ENCODE measurements at places on chromosomes 4 and X.

DNA sequence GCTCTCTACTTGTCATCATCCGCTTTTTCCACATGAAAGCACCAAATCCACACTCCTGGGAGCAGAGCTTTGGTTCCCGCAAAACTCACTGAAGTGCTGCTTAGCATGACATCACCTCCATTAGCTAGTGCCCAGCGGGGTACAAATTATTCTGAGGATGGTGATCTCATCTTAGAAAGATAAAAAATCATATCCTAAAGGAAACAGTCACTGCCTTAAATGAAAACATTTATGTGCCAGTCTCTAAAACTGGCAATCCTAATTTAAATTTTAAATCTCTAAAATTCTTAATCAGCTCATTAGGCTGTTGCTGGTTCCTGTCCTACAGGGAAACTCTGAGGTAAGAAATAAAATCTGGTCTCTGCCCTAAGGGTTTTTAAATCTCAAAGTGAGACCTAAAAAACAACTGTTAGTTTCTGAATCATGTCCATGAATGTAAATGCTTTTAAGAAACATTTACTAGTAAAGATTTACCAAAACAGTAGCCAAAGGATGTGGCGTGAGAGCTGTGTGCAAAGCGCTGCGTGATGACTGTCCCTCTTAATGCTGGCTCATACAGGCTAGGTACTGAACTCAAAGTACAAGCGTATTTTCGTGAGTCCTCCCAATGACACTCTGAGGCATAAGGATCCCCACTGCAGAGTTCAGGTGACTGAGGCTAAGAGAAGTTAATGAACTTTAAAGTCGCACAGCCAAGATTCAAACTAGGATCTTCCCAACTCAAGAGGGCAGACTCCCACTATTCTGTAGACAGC, 4.5 kb downstream of the CASP3 start:
- no peak for DNase-seq

GRCh38 chr4:41366911-41367517, 110.3 kb downstream of the UCHL1 start:
- DNase-seq, result no peak

DNA sequence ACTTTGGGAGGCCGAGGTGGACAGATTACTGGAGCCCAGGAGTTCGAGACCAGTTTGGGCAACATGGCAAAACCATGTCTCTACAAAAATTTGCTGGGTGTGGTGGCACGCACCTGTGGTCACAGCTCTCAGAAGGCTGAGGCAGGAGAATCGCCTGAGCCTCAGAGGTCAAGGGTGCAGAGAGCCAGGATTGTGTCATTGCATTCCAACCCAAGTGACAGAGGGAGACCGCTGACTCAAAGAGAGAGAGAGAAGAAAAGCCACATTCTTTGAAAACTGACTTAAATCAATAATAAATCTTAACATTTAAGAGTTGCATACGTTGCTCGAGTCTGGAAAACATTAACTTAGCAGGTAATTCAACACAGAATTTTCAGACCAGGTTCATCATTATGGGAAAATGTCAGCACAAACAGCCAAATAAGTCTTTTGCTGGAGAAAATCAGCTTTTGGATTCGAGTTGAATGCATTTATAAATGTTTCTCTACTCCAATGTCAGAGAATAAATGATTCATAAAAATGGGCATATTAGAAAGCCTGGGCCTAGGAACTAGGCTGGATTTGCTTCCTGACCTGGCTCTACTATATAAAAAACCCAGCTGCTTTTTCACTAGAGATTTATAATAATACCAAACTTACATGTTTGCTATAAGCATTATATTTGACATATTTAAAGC, 68.3 kb upstream of the RBPJ start:
- no peak for DNase-seq

DNA sequence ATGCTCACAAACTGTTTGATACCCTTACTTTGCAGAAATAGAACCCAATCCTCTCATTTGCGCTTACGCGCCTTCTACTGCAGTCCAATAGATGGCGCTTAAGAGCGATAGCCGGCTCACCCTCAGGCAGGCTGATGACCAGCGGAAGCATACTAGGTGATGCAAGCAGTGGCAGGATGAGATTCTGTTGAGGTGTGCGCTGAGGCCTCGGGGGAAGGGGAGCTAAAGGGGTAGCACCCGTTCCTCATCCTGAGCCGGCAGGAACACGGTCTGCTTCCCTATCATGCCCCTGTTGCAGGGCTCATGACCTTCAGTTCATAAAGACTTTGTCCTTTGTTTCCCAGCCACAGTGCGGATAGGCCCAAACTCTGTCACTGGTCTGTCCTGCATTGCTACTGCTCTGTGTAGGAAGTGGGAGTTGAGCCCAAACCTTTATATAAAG, 628.9 kb downstream of the TLL1 start:
- DNase-seq, result peak; percentile 6

DNA sequence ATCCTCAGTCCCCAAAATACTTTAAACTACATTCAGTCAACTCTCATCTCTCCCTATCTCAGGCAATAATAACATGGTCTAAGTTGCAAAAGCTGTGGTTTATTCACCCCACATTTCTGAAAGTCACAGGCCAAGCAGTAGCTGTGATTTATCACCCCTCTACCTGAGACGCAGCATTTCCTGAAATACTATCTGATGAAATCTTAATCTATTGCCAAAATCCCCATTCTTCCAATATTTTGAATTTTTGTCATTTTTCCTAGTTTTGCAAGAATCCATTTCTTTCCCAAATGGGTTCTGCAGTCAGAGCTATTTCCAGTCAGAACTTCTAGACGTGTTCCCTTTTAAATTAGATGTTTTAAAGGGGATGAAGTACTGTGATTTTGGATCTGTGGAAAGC, 148.3 kb downstream of the BANK1 start:
- no peak for DNase-seq

All from fibroblast of the conjunctiva (primary cell).